ENCODE measurements at places on chromosomes 6 and 20.

DNA sequence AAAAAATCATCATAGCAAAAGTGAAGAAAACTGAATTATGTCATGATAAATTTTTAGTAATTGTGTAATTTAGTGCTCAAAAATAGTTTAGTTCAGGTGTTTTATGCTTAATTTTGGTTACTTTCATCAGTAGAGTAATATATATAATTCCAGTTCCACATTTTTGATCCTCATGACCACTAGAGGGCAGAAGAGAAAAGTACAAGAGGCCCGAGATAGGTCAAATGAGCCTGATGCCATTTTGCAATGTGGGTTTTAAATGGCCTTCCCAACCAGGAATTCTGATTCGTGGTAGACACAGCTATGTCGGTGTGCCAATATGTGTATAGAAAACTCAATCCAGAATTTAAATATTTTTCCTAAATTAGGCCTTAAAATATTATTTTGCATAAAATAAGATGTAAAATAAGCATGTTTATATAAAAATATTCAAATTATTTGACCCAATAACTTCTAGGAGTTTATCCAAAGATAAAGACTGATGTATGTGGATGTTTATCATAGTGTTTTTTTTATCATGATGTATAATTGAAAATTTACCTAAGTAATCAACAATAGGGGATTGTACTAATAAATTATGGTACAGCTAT, 159.7 kb upstream of the RPS6KA2 start:
- no peak for DNase-seq

DNA sequence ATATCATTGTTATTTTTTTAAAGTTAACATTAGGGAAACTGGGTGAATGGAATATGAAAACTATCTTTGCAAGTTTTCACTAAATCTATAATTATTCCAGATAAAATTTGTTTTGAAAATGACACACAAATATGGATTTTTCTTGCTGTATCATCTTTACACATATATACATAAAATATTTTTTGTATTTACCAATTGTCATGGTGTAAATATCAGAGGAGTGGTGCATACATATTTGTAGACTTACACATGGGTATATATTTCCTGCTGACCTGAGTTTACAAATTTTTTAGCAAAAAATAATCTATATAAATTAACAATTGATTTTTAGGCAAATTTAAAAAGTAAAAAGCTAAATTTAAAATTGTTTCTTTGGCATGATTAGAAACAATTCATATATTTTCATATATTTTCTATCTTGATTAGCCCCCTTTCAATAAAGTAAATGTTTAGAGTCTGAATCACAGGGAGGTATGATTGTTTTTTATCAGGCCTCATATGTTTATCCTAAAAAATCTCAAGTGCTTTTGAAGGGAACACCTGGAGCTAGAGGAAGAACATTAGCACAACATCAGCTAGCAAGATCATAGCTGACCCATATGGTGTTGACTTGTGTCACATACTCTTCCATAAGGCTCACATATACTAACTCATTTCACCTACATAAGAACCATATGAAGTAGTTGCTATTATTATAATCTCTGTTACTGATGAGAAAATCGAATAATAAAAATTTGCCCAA, 671.8 kb upstream of the GJE1 start:
- no peak for DNase-seq

DNA sequence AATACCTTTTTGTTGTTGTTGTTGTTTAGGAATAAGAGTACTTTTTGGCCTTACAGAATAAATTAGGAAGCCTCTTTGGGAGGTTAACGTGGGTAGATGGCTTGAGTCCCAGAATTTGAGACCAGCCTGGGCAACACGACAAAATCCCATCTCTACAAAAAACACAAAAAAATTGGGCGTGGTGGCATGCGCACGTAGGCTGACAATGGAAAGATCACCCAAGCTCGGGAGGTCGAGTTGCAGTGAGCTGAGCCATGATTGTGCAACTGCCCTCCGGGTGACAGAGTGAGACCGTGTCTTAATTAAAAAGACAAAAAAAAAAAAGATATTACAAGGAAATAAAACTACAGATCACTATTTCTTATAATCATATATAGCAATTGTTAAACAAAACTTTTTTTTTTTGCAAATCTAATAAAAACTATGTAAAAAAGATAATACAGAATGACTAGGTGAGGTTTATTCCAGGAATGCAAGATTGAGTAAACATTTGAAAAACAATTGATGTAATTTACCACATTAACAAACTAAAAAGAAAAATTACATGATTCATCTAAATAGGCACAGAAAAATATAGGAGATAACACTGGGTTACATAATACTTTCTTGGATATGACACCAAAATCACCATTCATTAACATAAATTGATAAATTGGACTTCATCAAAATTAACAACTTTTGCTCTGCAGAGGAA, 43.6 kb upstream of the ASCC3 start:
- no peak for DNase-seq

DNA sequence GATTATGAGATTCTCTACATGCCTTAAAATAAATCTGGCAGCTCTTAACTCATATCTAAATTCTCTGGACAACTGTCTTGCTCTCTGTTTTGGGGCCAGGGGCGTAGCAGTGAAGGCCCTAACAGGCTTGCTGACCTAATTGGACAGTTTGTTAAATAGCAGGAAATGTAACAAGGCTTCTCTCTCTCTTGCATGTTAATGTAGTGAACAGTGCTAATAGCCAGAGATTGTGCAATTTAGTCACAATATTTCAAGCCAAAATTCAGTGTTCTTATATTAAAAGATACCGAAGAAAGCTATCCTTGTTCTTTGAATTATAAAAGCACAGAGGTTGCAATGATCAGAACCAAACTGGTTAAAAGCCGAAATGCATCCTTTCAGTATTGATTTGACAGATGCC, 3.0 kb downstream of the PPP1R3D start:
- no peak for DNase-seq

GRCh38 chr20:54195483-54196472, 12.1 kb upstream of the PFDN4 start:
- no peak for DNase-seq

DNA sequence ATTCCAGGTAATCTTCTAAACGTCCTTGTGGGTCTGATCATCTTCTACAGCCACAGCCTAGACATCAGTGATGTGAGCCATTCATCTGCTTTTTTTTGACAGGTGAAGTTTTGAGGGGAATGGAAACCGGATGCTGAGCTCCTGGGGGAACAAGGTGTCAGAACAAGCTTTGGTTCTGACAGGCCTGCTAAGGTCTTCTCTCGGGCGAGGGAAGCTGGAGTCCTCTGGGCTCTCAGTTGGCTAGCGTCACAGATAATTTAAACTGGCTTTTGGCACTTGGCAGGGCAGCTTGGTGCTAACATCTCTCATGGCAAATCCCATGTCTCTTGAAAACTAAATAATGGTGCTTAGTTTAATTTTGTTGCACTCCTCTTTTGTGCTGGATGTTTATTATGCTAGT, 8.4 kb upstream of the AIG1 start:
- DNase-seq = no peak

DNA sequence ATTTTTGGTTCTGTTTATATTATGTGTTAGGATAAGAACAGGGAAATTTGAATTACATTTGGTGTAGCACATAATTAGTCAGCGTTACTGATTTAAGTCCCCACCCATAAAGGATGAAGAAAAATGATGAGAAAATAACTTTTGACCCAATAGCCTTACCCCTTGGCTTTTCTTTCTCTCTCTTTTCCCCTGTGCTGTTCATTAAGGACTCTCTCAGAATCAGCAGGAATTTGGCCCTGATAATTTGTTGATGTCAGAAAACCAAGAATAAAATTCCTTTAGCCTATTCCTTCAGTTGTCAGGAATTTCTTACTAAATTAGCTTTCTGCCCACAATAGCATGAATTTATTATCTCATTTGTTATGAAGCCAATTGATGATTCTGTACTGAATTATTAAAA, 18.5 kb downstream of the PLCB1 start:
- DNase-seq = no peak

Measured in activated CD4-positive, CD25-positive, alpha-beta regulatory T cell treated with anti-CD3 and anti-CD28 coated beads, Interleukin-2, amount 50 U/mL, for 72 hours (primary cell).